ENCODE measurements at places on chromosomes 2 and 18.

DNA sequence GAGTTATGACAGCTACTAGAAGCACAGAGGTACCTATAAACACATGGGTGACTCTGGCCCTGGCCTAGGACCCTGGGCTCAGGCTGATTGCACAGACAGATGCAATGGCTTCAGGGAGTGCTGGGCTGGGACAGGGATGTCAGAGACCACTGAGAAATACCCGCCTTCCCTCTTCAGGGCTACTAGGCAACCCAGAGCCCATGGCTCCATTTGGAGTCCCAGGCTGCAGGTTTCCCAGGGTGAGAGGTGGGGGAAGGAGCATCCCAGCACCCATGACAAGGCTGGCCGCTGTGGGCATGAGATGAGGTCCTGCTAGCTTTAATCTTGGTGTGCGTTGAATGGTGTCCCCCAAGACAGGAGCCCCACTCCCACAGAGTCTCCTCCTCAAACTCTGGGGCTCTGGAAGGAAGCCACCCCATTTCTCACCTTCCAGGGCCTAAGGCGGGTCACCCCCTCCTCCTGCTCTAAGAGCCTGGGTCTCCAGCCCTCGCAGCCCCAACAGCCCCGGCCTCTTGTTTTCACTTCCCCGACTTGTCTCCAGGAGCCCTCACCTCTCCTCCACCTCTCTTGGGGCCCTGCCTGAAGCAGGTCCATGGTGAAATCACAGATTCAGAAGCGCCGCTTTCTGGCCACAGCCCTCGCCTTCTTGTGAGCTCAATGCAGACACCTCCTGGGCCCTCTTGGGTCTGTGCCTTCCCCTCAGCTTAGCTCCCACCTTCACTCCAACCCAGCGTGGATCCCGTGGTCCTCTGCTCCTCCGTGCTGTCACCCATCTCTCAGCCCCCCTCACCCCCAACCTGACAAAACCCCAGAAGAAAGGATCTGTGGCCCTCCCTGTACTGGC, 41.4 kb downstream of the EMX1 start:
- no peak for DNase-seq

DNA sequence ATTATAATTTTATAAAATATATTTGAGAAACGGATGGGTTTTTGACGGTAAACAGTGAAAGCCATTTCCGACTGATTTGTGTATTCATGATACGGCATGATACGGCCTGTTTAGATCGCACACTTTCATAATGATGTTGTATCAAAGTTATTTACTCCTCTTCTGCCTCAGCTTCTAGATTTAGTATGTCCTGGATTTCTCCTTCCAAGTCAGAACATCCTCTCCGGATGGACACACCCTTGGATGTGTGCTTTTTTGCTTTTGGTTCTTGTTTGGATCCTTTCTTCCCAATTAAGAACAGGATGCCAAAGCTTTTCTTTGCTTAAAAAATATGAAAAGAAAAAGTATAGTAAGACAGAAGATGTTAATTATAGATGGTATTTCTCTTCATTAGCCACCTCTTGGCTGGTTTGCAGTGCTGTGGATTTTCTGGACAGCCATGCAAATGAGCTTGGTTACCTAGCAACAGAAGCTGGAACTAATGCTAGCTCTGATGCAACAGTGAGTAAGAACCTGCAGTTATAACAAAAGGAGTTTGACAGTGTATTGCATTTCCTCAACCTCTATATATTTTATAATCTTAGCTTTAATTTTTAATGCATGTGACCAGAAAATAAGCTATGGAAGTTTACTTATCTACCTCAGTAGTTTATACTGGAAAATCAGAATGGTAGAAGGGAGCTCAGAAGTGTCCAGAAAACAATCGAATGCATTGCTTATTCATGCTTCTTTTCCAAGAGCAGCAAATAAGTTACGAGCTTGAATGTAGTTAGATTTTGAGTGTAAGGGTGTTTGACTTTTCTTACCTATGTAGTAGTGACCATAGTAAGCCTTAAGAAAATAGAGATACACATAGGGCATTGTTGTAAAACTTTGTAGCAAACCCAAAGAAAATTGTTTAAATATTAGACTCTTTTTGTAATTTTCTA, 27.9 kb downstream of the RMND5A start:
- no peak for DNase-seq

DNA sequence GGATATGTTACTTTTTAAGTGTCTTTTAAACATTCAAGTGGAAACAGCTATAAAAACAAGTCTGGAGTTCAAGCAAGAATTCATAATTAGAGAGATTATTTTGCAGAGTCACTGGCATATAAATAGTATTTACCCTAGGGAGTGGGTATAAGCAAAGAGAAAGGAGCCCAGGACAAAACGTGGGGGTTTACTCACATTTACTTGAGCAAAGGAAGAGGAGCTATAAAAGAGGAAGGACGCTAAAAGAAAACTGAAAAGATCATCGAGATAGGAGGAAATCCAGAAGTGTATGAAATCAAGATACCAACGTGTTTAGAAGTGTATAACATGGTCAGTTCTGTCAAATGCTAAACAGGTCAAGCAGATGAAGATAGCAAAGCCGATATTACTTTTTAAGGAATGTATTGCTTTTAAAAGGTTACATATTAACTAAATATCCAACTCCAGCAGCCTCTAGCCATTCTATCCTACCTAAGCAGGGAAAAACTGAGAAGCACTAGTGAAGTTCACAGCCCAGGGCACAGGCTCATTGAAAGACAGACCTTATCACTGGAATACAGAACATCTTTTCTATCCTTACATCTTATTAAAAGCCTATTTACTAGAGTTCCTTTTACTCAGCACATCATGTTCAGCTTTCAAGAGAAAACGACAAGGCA, 8.6 kb downstream of the KANSL1L start:
- DNase-seq: no peak

DNA sequence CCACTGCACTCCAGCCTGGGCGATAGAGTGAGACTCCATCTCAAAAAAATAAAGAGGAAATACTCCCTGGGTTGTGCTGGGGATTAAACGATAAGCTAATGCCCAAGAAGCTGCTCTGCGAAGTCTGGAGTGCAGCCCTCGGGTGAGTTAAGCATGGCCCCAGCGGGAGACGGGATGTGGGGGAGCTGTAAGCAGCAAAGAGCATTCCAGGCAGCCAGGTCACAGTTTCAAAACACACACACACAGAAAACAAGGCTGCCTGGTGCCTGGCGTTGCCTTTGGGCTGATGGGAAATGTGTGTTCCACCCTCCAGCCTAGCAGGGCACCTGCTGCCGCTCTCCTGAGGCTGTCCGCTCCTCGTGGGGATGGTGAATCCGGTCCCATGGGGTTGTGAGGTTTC, 24.1 kb downstream of the ODC1 start:
- no peak for DNase-seq

DNA sequence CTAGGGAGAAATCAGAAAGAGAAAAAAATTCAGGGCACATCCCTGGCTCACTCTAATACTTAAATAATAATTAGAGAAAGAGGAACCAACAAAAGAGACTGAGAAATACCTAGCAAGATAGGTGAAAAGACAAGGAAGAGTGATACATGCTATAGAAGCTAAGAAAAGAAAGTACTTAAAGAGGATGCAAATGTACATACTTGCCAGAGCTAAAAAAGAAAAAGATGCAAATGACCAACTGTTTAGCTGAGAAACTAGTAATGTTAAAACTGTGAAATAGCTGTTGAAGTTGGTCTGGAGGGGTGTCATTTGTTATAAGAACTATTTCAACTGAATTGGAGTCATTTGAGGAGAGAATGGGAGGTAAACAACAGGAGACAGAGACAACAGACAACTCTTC, 412.2 kb downstream of the SPAG16 start:
- DNase-seq: no peak

DNA sequence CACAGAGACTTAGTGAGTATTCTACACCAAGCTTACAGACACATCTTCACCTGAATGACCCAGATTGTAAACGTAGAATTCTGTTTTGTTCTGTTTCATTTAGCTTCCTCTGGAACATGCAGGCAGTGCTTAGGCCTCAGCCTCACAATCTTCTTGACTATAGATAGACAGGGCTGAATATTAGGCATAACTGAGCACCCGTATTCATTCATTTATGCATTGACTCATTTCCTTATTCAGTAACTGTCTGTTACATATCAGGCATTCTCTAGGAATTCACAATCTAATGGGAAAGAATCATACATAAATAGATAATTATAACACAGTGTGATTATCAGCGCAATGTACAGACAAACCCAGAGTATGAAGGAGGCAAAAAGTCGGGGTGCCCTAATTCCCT, 124.9 kb upstream of the ETAA1 start:
- DNase-seq: no peak

GRCh38 chr18:37565977-37566478, 430 bp upstream of the CELF4 start:
- DNase-seq: no peak

DNA sequence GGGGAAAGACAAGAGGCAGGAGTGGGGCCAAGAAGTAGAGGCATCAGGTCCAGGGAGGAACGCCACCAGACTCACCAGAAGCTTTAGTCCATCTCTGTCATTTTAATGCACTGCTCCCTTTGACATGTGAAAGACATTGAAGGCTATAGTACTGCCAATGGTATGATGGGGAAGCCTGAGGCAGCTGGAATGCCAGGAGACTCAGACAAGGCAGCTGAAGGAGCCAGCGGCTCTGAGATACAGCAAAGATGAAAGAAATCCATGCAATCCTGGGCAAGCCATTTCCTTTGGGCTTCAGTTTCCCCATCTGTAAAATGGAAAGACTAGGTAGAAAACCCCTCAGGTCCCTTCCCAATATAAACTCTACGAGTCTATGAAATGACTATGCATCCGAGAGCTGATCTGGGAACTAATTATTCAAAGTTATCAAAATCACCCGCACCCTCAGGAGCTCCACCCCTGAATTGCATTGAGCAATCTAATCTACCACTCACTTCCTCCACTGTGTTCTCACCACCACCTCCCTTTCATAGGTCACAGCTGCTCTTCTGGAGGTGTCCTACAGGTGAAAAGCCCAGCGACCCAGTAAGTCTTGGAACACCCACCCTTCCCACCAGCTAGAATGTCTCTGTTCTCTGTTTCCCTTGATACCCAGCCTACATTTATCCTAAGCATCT, 3.1 kb downstream of the CXCR2 start:
- DNase-seq: no peak

DNA sequence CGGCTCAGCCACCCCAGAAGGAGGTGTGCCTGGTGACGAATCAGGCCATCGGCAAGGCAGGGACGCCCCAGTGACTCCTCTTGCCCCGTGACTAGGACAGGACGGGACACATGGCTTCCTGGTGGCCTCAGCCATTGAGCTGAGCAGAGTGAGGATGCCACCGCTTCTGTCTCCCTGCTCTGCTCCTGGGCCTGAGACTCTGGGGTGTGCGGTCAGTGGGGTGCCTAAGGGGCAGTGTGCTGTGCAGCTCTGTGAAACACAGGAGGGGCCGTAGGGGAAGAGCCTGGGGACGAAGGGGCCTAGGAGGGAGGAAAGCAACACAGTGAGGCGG, 24.3 kb downstream of the IGFBP5 start:
- no peak for DNase-seq
